ENCODE measurements at places on chromosomes 5 and 9.
A peak's percentile ranks its signal among the peaks of the same experiment; 100 is the strongest.

- DNase-seq: no peak
These were observed 50.7 kb downstream of the ITGA2 start for GRCh38 chr5:53039855-53040254.

- DNase-seq: peak; percentile 52
These were observed 143.3 kb upstream of the SMARCA2 start for GRCh38 chr9:1871626-1872419.

- no peak for DNase-seq
These were observed 6.6 kb downstream of the SAXO1 start for GRCh38 chr9:19026375-19026774.

DNA sequence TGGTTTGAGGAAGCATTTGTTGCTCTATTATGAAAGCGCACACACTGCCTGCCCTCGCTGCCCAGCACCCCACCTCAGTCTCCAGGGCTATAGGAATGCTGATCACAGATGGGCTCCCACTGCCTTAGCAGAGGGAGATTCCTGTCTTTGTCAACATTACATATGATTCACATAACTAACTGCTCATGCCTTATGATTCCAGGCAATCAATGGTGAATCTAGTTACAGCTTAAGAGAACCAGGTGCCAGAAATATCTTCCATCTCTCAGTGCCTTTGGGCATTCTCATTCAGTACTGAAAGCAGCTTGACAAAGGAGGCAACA, 458.9 kb upstream of the C9orf72 start:
- DNase-seq: no peak

DNA sequence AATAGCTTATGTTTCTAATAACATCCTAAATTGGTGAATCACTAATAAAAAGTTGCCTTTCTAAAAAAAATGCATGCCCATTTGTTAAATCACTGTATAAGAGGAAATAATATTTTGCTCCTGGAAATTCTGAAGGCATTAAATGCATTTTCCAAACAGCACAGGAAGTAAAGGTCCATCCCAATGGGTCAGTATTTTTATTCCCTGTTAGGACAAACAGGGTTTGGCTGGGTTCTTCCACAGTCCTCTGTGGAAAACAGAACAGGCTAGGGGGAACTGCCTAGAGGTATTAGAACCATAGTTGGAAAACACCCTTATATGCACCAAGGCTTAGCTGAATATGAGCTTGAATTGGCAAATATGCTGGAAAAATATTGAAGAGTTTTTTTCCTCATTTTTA, 85.2 kb downstream of the OXCT1 start:
- DNase-seq: no peak

GRCh38 chr5:148740966-148741742, 85.3 kb upstream of the ADRB2 start:
- DNase-seq: peak; percentile 32

- no peak for DNase-seq
These were observed 32.1 kb upstream of the SLC6A3 start for GRCh38 chr5:1477341-1477740.

DNA sequence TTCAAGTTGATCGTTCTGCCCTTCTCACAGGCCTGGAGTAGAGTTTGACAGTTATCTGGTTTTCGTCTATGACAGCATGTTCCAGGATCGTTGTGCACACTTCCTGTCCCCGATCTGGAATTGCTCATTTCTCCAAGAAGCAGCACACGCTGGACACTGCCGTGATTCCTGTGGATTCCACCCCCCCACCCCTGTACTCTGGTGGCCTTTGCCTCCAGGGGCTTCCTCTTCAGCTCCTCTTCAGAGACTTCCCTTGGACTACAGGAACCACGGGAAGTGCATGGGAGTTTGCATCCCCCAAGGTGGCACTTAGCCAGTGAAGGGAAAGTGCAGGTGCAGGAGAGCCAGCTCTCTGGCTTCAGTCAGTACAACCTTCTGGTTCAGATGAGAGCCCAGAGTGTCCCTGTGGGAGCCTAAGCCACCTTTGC, 160.7 kb downstream of the CACNA1B start:
- DNase-seq: no peak

DNA sequence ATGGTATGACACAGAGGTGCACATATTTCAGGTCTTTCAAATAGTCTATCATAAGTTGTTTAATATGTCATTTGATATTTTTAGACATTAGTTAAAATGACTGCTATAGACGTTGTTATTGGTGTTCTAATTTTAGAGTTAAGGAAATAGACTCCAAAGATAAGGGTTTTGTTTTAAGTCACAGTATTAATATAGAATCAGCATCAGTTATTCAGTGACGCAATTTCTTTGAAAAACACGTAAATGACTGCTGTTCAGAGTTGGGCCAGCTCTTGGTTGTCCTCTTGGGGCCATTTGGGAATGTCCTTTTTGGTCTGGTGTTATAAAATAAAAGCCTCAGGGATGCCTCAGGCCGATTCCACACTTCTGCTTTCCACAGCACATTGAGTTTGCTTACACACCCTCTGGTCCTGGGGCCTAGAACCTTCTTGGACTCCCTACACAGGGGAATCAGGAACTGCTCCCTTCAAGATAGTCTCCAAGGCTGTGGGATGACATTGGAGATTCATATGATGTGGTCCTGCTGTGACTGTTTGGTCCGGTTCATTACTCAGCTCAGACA, 14.3 kb downstream of the OTULIN start:
- DNase-seq: no peak
